ENCODE measurements at places on chromosomes 16 and 17. TPM values are rescaled to one million over a fixed set of nuclear protein-coding genes. Genes with fewer than 3 reads are reported as not detected.

Gene ZC3H7A
- 157 TPM for total RNA-seq

Gene SMPD3
- 16.1 TPM for total RNA-seq

Gene IRX3
- not detected for total RNA-seq

Gene AGRP
- total RNA-seq: not detected

Gene PSMD3
- total RNA-seq: 62.4 TPM

Gene TMEM238L
- total RNA-seq: not detected

DNA sequence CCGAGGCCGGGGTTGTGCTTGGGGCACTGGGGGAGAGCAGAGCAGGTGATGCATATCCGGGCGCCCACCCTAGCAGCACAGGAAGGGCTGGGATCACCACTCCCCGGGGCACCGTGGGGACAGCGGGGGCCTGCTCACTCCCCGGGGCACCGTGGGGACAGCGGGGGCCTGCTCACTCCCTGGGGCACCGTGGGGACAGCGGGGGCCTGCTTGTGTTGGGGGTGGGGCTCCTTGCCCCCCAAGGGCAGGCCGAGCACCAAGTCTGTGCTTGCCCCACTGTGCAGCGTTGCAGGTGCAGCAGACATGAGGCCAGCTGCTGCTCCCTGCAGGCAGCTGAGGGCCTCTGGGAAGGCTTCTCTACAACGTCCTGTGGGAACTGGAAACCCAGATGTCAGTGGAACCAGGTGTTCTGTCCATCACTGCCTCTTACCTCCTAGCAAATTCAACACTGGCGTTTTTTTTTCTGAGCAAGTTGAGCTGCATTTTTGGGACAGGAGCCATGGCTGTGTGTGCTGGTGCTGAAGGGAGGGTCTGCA lies 25.0 kb upstream of the ZNF750 start:
- no peak for DNase-seq

GRCh38 chr16:1285669-1286512 lies 23.5 kb upstream of the UBE2I start:
- DNase-seq: no peak

GRCh38 chr17:47733047-47733673 lies at the start of gene TBX21:
Gene TBX21 (plus strand): TSS chr17:47733236. CDS start chr17:47733455, 219 bp downstream.
- DNase-seq: peak; percentile 78

- DNase-seq: peak; percentile 35
These were observed 503 bp downstream of the C16orf54 start for GRCh38 chr16:29745121-29745852.

DNA sequence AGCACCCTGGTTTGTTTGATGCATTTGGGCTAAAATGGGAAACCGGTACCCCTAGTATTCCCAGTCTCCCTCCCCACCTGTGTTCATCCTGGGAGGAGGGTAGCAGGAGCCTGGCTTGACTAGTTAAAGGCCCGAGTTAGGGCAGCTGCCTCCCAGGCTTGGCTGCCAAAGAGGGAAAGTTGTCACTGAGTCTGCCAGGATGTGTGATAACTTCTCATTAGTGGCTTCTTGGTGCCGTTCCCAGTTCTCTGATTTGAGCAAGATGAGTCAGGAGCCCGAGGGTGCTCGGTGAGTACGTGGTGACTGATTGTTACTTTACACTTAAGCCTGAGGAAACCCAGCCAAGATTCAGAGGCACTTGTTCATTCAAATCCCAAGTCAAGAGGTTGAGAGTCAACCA lies 2.5 kb downstream of the KRT32 start:
- no peak for DNase-seq

DNA sequence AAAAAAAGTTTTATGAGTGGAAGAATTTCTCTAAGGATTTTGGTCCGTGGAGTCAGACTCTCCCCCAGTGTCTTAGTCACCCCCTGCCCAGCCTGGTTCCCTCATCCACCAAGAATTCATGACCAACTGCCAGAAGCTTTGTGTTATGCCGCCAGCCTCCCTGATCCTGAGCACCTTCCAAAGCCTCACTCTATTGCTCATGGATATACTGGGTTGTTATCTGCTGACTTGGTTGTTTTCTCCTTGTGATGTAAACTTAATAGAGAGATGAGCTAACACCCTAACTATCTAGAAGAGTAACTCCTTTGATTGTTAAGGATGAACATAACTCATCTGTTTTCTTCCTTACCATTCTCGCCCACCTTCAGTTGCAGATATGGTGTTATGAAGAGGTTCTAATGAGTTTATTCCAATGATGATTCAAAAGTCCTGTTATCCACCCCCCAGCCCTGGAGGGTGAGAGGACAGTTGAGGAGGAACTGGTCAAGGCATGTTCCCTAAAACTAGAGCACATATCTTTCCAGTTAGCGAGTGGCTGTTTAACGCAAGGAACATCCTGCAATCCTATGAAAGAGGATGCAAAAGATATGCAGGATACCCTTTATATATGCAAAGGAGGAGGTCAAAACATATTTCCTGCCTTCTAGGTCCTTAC lies 1.5 kb upstream of the PSMD3 start:
- DNase-seq: no peak

GRCh38 chr16:56911771-56912571 lies 20.0 kb upstream of the HERPUD1 start:
- no peak for DNase-seq

GRCh38 chr16:58948244-58948643 lies 214.1 kb upstream of the GOT2 start:
- no peak for DNase-seq

DNA sequence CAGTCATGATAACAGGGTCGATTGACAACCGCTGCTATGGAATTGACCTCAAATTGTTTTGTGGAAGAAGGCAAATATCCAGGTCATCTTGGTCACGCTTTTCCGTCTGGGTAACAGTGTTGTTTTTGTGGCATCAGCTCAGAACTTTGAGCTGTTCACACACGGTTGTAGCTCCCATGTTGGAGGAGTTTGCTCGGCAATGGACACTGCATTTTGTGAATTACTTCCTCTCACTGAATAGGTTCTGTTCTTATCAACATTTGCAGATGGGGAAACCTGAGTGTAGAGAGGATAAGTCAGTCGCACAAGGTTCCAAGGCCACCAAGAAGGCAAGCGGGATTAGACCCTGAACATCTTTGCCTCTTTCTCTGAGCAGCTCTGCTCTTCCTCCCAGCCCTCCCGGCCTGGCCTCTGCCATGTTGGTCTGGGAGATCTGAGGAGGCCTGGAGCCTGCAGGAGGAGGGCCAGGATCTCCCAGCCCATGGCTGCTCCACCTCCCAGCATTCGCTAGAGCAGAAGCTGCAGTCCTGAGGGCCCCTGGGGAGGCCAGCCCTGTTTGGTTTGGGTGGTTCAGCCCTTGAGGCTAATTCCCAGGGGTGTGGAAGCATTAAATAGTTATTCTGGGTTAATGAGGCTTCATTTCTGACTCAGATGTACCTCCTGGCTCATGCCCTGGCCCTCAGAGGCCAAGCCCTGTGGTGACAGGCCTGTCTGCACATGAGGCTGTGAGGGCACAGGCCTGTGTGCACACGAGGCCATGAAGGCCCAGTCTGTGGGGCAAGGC lies 154.1 kb upstream of the PLCG2 start:
- no peak for DNase-seq

DNA sequence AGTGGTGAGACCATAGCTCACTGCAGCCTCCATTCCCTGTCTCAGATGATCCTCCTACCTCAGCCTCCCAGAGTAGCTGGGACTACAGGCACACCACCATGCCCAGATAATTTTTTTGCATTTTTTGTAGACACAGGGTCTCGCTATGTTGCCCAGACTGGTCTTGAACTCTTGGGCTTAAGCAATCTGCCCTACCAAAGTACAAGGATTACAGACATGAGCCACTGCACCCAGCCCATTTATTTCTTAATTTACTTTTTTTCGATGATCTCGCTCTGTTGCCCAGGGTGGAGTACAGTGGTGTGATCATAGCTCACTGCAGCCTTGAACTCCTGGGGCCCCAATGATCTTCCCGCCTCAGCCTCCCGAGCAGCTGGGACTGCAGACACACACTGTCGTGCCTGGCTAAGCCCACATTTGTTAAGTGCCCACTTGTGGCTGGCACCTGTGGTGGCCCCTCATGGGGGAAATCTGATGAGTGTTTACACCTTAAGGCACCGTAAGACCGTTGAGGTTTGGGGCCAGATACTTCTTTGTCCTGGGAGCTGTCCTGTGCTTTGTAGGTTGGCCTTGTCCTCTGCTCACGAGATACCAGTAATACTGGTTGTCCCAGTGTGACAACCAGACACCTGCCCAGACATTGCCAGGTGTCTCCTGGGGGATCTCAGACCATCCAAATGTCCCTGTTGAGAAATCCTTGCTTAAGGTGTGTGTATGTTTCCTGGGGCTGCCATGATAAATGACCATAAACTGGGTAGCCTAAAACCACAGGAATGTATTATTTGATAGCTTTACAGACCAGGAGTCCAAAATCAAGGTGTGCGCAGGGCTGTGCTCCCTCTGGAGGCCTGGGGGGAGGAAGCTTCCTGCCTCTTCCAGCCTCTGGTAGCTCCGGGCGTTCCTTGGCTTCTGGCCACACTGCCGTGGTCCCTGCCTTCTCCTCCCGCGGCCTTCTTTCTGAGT lies 141.4 kb upstream of the GSE1 start:
- no peak for DNase-seq

DNA sequence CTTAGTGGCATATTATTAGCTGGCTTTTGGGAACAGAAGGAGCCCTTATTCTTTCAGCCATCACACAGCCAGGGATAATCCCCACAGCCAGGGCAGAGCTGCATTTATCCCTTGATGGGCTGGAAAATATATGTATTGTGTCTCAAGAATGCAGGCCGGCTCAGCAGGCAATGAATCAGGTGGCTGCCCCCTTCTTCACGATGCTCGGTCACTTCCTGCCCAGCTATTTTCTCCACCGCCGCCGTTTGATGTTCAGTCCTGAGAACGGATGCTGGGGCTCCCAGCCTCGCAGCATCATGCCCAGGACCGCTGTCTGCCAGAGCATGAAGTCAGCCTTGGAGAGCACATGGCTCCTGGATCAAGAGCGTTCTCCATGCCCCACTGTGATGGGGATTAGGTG lies 4.3 kb upstream of the MYH3 start:
- no peak for DNase-seq

DNA sequence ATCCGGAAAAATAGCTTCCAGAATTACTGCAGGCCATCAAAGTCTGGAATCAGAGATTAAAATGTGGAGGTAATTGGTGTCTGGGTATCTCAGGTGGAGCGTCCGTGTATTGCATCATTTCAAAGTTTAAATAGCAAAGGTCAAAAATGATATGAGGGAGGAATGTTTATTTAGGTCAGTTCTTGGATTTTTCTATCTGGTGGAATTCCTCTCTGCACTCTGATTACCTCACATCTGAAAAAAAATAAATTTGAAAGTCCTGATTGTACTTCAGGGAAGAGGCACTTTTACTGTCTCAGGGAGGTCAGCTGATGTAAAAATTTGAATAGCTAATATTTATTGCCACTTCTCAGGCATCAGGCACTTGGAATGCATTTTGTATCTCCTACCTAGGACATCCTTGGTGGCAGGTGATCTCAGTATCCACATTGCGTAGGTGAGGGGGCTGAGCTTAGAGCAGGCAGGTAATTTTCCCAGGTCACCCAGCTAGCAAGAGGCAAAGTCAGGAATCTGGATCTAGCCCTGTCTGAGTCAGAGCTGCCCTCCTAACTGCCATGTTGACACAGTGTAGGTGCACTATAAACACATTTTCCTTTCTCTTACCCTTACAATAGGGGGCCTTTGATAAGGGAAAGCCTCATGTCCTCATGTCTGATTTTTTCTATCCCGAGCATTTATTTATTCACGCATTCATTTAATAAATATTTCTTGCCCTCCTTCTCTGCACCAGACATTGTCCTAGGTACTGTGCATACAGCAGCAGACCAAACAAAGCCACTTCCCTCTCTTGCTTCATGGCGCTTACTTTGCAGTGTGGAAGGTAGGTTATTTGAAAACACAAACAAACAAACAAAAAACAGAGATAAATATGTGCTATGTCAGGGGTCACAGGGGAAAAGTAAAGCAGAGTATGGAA lies 454.3 kb downstream of the HAPSTR1 start:
- no peak for DNase-seq

DNA sequence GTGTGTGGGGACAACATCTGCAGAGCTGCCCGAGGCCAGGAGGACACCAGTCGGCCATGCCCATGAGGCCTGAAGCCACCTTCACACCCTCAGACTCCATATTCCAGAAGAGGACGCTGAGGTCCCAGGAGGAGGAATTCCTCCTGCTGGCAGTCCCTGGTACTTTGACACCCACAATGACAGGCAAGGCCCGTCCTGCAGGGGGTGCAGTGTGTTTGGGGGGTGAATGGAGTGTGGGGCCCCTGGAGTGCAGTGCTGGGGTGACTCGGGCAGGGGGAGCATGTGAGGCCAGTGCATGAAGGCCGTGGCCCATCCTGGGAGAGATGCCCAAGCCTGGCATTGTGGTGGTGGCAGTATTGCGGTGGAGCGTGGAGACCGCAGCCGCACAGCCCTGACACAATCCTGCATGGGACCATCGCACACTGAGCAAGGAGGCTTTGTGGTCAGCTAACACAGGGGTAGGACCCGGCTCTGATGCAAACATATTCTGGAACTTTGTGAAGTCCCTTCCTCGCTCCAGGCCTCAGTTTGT lies 52.2 kb downstream of the ZDHHC7 start:
- no peak for DNase-seq
